Stimulated activated CD8-positive, alpha-beta memory T cell treated with anti-CD3 and anti-CD28 coated beads, Interleukin-2, amount 100 ng/mL, for 48 hours (primary cell): ENCODE measurements at places on chromosomes 4 and X.

DNA sequence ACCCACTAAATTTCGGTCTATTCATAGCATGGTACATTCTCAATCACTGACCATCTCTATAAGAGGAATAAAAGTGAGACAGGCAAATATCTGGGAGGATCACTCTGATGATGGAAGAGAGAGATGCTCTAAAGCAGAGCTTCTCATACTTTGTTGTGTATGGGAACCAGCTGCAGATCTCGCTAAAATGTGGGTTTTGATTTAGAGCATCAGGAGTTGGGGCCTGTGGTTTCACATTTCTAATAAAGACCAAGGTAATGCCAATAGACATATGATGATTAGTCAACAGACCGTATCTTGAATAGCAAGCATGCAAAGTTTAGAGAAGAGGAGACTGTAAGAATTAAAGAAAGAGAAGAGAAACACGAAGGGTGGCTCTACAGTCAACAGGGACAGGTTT is 107.4 kb upstream of the FTHL17 start:
- DNase-seq = no peak

- no peak for DNase-seq
Measured at GRCh38 chr4:168723020-168723419, 226.2 kb downstream of the PALLD start.

DNA sequence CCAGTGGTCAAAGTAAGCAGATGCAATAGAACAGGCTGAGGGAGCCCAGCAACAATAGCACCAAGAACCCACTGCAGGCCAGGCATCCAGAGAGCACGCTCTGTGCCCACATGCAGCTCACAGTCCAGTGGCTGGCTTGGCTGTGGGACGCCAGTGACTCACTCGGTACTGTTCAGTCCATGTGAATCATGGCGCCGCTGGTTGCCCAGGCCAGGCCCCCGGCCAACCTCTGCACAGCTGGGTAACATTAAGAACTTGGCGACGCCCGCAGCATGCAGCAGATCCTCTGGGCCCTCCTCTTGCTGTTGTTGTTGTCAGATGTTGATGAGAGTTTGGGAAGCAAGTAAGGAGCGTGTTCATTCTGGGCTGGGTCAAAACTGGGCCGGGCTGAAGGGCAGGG is 60.5 kb downstream of the MSX1 start:
- DNase-seq = no peak

DNA sequence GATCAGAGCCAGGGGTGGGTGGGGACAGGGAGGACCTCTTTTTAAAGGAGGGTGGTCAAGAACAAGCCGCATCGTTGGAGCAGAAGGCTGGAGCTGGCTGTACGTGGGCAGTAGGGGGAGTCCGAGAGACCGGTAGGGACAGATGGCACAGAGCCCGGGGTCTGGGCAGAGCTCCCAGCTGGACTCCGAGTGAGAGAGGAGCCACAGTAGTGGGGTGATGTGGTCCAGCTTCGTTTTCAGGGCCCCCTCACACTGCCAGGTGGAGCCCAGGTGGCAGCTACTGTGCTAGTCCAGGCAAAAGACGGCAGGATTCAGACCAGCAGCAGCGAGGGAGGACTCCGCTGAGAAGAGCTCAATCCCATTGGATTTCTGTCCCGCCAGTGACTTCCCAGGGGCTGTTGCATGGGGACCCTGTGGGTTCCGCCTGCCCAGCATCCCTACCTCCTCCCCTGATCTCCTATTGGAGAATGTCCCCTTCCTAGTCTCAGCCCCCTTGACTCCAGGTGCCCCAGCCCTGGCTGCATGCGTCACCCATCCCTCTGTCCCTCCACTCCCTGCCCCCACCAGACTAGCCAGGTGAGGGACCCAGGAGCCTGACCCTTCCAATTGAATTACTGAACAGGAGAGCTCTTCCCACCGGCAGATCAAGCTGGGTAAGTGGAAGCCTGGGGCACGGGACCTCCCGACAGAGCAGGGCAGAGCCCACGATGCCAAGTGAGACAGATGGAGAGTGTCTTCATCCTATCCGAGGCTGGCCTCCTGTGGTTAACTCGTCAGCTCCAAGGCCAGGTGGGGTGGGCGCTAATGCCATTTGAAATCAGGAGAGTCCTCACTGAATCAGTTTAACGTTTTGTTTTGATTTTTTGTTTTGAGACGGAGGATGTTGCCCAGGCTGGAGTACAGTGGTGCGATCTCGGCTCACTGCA is 2.9 kb downstream of the ARHGAP4 start:
- DNase-seq = no peak

GRCh38 chr4:100984901-100985300 is 362.4 kb downstream of the PPP3CA start:
- DNase-seq = no peak

GRCh38 chr4:45484740-45485139 is 639.1 kb downstream of the GABRG1 start:
- DNase-seq = no peak

DNA sequence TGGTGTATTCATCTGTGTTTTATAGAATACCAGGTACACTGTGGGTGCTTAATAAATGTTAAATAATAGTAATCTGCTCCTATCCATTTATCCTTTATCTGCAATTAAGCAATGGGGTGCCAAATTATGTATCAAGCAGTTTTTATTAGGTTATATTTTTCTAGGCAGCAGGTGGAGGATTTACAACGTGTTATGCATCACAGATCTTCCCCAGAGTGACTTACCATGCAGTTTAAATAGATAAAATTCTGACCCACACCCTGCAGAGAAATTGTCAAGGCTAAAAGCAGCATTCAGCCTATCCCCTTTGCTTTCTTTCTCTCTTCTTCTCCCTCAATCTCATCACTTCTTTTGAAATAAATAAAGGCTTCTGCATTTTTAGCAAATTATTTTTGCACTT is 306.4 kb downstream of the CXXC4 start:
- no peak for DNase-seq
